ENCODE measurements at places on chromosomes 2 and 18. TPM values are rescaled to one million over a fixed set of nuclear protein-coding genes. Genes with fewer than 3 reads are reported as not detected.

IL1R2 gene
- 15.5 TPM for total RNA-seq

RAD51AP2 gene
- not detected for total RNA-seq

COLEC12 gene
- total RNA-seq, result 0.44 TPM

RBM44 gene
- total RNA-seq, result not detected

PRADC1 gene
- total RNA-seq, result 25.4 TPM

GRP gene
- not detected for total RNA-seq

PFN4 gene
- total RNA-seq, result 1.4 TPM

CD8B2 gene
- 0.09 TPM for total RNA-seq

ZSCAN30 gene
- 14.1 TPM for total RNA-seq

FBLN7 gene
- 0.39 TPM for total RNA-seq

VSNL1 gene
- total RNA-seq, result 0.60 TPM
